ENCODE measurements at places on chromosomes 6 and 20. TPM values are rescaled to one million over a fixed set of nuclear protein-coding genes. Genes with fewer than 3 reads are reported as not detected.

Gene PI3
- total RNA-seq: not detected

Gene PHACTR3
- 0.52 TPM for total RNA-seq

Gene NRN1
- total RNA-seq: 0.99 TPM

Gene HLA-DMB
- total RNA-seq: 14.3 TPM

Gene RALY
- total RNA-seq: 37.9 TPM

Gene WFDC5
- not detected for total RNA-seq

Gene NELFE
- 39.9 TPM for total RNA-seq

GRCh38 chr20:41205313-41205712, 68.0 kb downstream of the PLCG1 start:
- no peak overlapping the region for H3K4me3 ChIP-seq
- no peak for DNase-seq
- no peak overlapping the region for H3K27ac ChIP-seq
- no peaks in the 10 kb centered on the region for H3K4me1 ChIP-seq

GRCh38 chr6:66245231-66245630, 538.2 kb upstream of the EYS start:
- no peaks in the 10 kb centered on the region for H3K4me1 ChIP-seq
- no peak overlapping the region for H3K27ac ChIP-seq
- no peaks in the 10 kb centered on the region for H3K36me3 ChIP-seq
- no peaks in the 10 kb centered on the region for H3K27me3 ChIP-seq
- H3K4me3 ChIP-seq: no peak overlapping the region

- H3K27ac ChIP-seq: no peak overlapping the region
- peaks cover 9% of the 10 kb centered on the region for H3K27me3 ChIP-seq
- no peak overlapping the region for H3K4me3 ChIP-seq
- no peak for DNase-seq
- no peaks in the 10 kb centered on the region for H3K36me3 ChIP-seq
Measured at GRCh38 chr20:32037929-32038328, 14.1 kb upstream of the HCK start.

GRCh38 chr6:155215906-155216305, 47.9 kb upstream of the CLDN20 start:
- H3K27ac ChIP-seq: no peak overlapping the region
- H3K4me1 ChIP-seq: no peaks in the 10 kb centered on the region
- DNase-seq: no peak
- no peak overlapping the region for H3K4me3 ChIP-seq
- H3K36me3 ChIP-seq: no peaks in the 10 kb centered on the region

DNA sequence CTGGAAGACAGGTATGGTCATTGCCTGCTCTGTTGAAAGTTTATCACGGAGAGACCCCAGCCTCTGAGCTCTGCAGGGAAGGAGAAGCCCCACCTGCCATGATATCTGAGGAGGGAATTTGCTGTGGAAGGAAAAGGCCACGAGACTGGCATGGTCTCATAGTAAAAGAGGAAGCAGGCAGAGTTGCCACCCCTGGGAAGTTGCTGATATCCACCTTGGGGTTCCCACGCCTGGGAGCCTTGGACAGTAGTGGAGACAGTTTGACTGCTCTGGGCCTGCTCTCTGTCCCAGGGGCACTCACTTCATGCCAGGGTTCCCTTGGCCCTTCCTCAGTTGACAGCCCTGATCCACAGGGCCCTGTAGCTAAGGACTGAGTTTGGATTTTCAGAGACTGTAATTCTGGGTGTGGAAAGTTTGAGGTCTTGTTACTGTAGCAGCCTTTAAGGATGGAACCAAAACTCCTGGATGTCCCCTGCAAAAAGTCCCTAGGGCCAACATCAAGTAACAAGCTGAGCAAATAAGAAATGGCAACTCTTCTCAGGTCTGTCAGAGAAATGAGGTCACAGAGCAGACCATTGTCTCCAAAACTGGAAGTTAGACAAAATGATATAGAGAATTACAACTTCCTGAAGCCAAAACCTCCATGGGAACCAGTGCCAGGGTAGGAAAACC, 6.9 kb upstream of the SIRPB1 start:
- H3K4me3 ChIP-seq: no peak overlapping the region
- H3K27me3 ChIP-seq: no peaks in the 10 kb centered on the region
- DNase-seq: no peak
- H3K4me1 ChIP-seq: no peaks in the 10 kb centered on the region
- H3K36me3 ChIP-seq: no peaks in the 10 kb centered on the region

GRCh38 chr6:159988983-159989454, 20.1 kb downstream of the IGF2R start:
- H3K27me3 ChIP-seq: no peaks in the 10 kb centered on the region
- H3K27ac ChIP-seq: no peak overlapping the region
- peaks cover 55% of the 10 kb centered on the region for H3K4me1 ChIP-seq

DNA sequence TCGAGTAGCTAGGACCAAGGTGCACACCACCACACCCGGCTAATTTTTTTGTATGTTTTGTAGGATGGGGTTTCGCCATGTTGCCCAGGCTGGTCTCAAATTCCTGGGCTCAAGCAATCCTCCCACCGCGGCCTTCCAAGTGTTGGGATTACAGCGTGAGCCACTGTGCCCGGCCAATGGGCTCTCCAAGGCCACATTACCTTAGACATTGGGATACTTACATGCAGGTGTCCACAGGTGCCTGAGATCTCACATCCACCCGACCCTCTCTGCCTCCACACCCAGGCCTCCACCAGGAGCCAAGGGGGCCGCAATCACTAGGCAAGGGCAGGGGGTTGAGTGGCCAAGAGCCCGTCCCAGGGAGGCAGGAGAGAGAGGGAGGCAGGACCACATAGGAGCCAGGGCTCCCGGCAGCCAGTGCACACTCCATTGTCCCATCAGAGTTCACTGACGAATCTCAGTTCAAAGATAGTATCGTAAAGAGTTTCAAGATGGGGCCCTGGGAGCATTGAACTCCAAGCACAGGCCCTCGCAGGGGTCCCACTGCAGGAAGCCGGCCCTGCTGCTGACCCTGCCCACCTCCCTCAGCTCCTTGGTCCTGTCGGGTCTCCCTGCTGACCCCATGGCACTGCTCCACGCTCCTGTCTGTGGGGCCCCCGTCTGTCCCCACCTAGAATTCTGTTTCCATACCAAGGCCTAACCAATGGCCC, 55.3 kb downstream of the SSR1 start:
- peaks cover 18% of the 10 kb centered on the region for H3K4me1 ChIP-seq
- no peaks in the 10 kb centered on the region for H3K36me3 ChIP-seq
- no peak overlapping the region for H3K4me3 ChIP-seq

- no peak for DNase-seq
- H3K4me3 ChIP-seq: no peak overlapping the region
- H3K36me3 ChIP-seq: no peaks in the 10 kb centered on the region
- no peaks in the 10 kb centered on the region for H3K27me3 ChIP-seq
Measured at GRCh38 chr6:129795261-129795660, 65.9 kb downstream of the TMEM244 start.

DNA sequence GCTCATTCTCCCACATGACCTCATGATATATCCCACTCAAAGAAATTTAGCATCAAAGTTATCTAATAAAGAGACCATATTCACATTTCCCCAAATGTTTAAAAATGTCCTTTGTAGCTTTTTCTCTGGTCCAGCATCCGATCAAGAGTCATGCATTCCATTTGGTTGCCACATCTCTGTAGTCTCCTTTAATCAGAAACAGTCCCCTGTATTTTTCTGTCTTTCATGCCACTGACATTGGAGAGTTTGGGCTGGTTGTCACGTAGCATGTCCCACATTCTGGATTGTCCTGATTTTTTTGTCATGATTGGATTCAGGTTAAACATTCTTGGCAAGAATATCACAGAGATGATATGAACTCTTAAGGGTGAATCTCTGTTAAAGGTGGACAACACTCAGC, 55.7 kb downstream of the SNX5 start:
- no peaks in the 10 kb centered on the region for H3K27me3 ChIP-seq
- H3K4me3 ChIP-seq: no peak overlapping the region
- no peaks in the 10 kb centered on the region for H3K36me3 ChIP-seq
- no peak for DNase-seq
- H3K4me1 ChIP-seq: peaks cover 14% of the 10 kb centered on the region

DNA sequence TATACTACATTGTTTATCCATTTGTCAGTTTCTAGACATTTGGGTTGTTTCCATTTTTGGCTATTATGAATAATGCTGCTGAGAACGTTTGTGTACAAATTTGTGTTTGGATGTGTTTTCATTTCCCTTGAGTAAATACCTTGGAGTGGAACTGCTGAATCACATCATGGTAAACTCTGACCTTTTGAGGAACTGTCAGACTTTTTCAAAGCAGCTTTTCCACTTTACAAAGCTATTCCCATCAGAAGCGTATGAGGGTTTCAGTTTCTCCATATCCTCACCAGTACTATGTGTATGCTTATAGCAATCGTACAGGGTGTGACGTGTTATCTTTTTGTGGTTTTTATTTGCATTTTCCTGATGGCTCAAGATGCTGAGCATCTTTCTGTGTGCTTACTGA, 103.7 kb downstream of the MYO6 start:
- no peak overlapping the region for H3K27ac ChIP-seq
- H3K4me3 ChIP-seq: no peak overlapping the region
- peaks cover 68% of the 10 kb centered on the region for H3K4me1 ChIP-seq

DNA sequence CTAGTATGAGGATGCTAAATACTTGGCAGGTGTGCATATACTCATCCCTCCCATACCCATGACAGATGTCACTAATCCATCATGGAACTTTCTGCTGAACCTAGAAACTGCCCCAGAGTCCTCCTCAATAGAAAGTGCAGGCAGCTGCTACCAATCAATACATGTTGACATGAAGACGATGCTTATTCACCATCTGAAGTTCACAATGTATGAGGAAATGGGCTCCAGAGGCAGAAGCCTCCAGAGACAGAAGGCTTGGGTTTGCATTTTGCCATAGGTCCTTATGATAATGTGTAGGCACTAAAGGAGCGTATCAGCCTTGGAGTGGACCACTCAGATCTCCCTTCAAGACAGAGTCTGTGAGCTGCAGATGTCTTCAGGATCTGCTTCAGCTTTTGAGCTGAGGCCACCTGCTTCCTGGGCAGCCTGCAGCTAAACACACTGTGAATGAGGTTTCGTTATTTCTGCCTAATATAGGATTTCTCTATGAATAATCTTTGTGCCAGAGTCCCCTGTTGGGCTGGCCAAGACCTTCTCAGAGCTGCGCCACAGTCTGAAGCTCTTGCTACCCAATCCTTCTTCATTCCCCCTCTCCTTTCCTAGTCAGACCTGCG, 7.5 kb upstream of the KIAA1755 start:
- H3K27me3 ChIP-seq: no peaks in the 10 kb centered on the region
- H3K36me3 ChIP-seq: no peaks in the 10 kb centered on the region
- H3K4me1 ChIP-seq: no peaks in the 10 kb centered on the region

GRCh38 chr20:16462711-16463110, 110.5 kb downstream of the KIF16B start:
- no peaks in the 10 kb centered on the region for H3K27me3 ChIP-seq
- no peaks in the 10 kb centered on the region for H3K36me3 ChIP-seq
- no peak overlapping the region for H3K4me3 ChIP-seq
- H3K27ac ChIP-seq: no peak overlapping the region
- H3K4me1 ChIP-seq: peaks cover 5% of the 10 kb centered on the region

DNA sequence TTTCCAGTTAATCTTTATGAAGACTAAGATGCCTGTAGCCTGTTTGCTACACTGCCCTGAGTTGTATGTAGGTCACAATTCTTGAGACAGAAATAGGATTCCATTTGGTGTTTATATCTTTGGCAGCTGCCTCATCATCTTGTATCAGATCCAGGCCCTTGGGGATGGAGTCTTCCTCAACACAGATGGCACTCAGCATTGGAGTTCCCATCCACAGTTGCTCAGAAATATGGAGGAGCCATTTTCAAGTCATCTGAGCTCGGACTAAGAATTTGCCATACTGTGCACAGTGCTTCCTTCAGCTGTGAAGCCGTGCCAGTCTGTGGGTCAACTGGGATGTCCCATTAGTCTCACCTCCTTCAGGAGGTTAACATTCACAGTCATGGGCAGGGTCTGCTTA, 156.6 kb downstream of the ZDHHC14 start:
- H3K27ac ChIP-seq: no peak overlapping the region
- DNase-seq: no peak
- no peaks in the 10 kb centered on the region for H3K36me3 ChIP-seq
- H3K27me3 ChIP-seq: no peaks in the 10 kb centered on the region
- H3K4me1 ChIP-seq: peaks cover 12% of the 10 kb centered on the region

DNA sequence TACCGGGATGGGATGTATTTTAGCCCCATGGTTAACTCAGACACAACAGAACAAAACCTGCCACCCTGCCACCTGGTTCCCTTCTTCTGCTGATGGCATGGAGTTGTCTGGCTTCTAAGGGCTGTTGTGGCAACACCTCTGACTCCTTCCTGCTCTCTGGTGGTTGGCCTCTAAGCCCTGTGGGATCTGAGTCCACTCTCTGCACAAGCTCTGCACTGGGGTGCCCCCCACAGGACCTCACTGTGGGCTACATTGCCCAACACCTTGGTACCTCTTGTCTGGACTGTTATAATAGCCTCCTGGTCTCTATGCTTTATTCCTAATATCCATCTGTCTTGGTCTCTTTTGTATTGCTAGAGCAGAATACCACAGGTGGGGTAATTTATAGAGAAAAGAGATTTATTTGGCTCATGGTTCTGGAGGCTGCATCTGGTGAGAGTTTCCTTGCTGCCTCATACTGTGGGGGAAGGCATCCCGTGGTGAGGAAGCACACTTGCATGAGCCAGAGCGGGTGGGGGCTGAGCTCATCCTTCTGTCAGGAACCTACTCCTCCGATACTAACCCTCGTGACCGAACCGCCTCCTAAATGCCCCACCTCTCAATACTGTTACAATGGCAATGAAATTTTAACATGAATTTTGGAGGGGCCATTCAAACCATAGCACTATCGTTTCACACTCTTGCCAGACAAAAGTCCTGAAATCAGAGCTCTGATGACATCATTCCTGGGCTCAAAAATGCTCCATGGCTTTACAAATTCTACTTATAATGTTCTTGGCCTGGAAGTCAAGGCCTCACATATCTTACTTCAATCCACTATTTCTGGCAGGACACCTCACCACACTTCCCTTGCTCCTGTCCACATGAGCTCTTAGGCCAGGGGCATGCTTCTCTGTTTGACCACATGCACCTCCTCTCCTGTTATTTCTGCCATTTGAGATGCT, 127.2 kb downstream of the PAX1 start:
- no peak for DNase-seq
- no peak overlapping the region for H3K4me3 ChIP-seq
- no peaks in the 10 kb centered on the region for H3K36me3 ChIP-seq
- H3K27ac ChIP-seq: no peak overlapping the region
